Stimulated activated CD4-positive, alpha-beta T cell treated with anti-CD3 and anti-CD28 coated beads, Interleukin-4, amount 100 ng/mL, for 24 hours (primary cell): ENCODE measurements at places on chromosomes 13 and 19.

DNA sequence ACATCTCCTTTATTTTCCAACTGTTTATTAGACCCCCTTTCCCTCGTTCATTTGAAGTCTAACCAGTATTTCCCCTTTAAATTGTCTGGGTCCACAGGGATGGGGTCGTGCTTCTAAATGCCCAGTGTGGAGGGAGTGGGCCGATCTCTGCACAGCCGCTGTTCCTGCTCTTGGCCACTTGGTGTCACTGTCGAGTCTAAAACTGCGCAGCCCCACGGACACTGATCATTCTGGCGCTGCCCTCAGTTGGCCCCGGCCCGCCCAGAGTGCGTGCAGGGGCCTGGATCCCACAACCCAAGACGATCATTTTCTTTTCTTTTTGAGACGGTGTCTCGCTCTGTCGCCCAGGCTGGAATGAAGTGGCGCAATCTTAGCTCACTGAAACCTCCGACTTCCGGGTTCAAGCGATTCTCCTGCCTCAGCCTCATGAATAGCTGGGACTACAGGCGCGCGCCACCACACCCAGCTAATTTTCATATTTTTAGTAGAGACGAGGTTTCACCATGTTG is 12.0 kb downstream of the WDR88 start:
- peak; percentile 63 for DNase-seq

GRCh38 chr13:94351292-94351990 is 128.0 kb downstream of the DCT start:
- peak; percentile 36 for DNase-seq

DNA sequence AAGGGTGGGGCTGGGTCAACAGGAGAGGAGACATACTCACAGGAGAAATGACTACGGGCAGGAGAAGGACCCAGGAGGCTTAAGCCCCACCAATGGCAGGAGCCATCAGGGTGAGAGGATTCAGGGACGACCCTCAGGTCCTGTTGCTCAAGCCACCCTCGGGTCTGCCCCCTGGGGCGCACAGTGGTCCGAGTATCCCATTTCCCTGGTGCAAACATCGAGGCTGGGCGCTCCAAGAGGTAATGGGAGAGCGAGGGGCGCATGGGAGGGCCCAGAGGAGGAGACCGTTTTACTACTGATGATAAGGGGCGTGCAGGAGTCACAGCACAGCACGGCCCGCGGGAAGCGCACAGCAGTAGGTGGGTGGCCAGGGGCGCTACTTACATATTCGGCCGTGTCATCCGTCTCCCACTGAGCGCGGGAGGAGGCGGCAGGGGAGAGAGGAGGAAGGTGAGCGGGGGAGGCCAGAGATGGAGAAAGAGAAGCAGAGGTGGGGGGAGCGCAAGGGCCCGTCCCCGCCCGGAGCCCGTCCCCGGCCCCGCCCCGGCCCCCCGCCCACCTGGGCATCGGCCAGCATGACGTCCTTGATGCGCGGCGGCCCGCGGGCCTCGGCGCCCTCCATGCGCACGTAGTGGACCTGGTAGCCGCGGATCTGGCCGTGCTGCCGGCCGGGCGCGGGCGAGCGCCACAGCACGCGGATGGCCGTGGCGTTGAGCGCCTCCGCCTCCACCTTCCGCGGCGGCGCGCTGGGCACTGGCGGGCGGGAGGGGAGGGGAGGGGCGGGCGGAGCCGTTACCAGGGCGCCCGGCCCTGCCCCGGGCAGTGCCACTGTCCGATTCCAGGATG is 111.5 kb downstream of the PTPRS start:
- DNase-seq, result no peak

- no peak for DNase-seq
These were observed 672.5 kb upstream of the PCDH20 start for GRCh38 chr13:62088165-62088564.

DNA sequence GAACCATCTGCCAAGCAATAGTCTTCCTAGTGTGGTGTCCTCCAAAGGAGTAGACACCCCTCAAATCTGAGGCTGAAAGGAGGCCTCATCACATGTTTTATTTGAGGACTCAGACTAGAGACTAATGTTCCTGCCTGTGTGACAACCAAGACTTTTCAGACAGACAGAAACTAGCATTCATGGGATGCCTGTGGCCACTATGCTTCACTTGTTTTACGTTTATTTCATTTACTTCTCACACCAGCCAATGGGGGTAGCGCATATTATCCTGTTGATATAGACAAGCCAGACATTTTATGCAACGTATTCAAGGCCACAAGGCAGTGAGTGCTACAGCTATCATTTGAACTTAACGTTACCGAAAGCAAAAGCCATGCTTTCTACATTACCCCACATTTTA is 391.7 kb upstream of the HTR2A start:
- no peak for DNase-seq
